ENCODE measurements at places on chromosomes 3 and 15.

DNA sequence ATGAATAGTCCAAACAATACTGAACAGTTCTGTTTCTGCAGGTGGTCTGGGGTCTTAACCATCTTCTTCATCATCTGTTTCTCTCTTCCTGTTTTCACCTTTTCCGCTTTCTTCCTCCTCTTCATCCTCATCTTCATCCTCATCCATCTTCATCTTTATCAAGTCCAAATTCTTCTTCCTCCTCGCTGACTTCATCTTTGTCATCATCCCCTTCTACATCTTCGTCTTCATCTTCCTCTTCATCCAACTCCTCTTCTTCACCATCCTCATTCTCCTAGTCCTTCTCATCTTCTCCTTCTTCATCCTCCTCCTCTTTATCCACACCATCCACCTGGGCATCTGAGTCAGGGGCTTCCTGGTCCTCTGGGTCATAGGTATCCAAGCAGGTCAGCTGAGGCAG is 16.5 kb upstream of the CFAP161 start:
- DNase-seq: no peak

DNA sequence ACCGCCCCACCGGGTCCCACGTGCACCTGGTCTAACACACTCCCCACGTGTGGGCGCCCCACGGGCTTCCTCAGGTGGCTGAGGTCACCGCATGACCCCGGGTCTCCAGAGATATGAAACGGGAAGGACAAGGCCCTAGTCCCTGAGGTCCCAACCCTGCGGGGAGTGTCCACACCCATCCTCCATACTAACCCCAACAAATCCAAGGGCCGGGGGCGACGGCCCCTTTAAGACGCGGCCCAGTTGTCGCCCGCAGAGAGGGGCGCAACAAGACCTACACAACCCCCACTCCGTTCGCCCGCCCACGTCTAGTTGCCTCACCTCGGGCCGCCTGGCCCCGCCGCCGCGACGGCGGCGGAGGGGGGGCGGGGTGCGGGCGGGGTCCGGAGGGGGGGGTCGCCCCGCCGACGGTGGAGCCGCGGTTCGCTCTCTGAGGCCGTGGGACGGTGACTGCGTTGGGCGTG is 396 bp downstream of the INO80 start:
- peak; percentile 81 for DNase-seq

GRCh38 chr3:20401253-20401652 is 215.2 kb upstream of the SGO1 start:
- no peak for DNase-seq

DNA sequence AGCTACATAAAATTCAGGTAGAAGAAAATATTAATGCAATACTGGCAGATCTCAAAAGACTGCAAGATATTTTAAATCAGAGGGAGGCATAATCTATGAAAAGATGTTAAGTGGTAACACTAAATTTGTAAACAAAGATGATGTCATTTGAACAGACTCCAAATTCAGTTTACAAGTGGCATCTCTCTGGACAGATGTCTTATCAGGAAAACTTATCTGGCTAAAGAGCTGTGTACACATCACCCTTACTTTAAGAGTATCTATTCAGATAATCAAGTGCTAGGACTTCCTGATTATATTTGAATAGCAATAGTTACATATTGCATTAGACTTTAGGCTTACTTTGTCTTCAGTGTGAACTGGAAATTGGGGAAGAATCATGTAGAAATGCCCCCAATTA is 231.5 kb downstream of the WDR72 start:
- peak; percentile 16 for DNase-seq

DNA sequence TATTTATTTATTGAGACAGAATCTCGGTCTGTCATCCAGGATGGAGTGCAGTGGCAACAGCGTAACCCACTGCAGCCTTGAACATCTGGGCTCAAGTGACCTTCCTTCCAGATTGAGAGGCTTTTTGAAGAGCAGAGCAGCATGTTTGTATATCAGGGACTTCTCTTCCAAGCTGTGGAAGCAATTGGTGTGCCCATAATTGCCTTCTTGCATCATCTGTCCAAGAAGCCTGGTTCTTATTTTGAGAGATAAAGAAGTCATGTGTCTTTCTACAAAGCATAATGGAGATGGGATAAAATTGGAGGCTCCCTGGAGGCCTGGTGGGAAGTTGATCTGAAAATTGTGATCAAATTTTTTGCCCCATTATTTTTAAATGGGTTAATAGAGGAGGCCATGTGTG is 183.8 kb upstream of the MCTP2 start:
- DNase-seq: no peak

- no peak for DNase-seq
Measured at GRCh38 chr15:68303560-68304436, 26.3 kb downstream of the FEM1B start.

DNA sequence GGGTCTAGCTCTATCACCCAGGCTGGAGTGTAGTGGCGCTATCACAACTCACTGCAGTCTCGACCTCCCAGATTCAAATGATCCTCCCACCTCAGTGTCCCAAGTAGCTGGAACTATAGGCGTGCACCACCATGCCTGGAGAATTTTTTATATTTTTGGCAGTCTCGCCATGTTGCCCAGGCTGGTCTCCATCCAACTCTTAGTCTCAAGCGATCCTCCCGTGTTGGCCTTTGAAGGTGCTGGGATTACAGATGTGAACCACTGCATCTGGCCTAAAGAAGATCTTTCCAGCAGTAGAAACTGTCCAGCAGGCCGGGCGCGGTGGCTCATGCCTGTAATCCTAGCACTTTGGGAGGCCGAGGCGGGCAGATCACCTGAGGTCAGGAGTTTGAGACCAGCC is 55.2 kb upstream of the NR2C2 start:
- DNase-seq: no peak

DNA sequence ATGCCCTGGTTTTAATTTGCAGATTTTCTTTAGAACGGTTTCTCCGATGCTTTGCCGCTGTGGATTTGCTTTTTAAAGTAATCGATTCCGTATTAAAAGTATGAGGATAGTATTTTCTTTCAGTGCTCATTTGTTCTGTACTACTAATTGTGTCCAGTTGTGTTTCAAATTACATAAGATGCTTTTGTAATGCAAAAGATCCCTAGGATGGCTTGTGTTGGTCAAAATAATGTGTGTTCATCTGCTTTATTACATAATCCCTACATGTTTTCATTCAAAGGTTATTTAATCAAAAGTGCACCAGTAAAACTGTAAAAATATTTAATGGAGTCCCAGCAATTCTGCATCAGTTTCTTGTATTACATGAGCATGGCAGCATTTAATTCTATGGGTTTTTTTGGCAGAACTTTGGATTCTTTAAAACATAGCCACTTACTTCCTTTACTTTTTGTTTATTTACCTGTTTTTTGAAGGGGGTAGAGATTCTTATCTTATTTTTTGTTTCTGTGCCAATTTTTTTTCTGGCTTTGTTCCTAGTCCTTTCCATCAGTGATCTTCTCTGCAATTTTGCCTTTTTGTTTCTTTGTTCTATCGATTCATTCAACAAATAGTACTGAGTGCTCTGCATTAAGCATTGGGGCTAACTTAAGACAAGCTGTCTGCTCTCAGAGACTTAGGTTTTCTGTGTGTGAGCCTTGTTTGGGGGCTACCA is 352.8 kb downstream of the LRTM1 start:
- no peak for DNase-seq

DNA sequence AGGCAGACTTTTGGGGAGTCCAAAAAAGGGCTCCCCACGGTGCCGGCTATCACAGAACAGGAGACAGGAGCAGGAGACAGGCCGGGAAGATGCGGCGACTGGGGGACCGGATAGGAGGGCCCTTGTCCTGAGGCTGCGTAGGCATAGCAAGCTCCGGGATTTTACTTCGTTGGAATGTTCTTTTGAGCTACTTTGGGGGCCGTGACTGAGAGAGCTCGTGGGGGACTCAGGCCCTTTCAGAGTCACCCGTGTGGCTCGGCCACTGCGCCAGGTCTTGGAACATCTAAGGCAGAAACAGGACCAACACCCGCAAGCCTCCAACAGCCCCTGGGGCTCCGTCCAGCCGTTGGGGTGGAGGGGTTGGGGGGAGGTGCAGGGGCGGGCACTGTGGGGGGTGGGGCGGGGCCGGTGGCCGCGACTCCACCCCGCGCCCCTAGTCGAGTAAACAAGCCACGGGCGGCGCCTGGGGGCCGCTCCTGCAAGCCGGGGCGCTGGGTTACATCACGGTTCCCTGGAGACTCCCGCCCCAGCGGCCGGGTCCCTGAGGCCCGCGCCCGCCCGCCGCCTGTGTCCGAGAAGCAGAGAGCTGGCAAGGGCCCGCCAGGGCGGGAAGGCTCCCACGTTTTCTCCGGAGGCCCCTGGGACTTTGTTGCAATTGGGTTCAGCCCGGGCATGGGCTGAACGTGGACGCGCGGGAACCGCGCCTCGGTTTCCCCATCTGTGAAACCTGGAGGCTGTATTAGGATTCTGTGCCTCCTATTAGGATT is 23.3 kb upstream of the C15orf39 start:
- DNase-seq: peak; percentile 83

GRCh38 chr15:65189102-65189740 is 4.1 kb upstream of the CLPX start:
- DNase-seq: peak; percentile 81

DNA sequence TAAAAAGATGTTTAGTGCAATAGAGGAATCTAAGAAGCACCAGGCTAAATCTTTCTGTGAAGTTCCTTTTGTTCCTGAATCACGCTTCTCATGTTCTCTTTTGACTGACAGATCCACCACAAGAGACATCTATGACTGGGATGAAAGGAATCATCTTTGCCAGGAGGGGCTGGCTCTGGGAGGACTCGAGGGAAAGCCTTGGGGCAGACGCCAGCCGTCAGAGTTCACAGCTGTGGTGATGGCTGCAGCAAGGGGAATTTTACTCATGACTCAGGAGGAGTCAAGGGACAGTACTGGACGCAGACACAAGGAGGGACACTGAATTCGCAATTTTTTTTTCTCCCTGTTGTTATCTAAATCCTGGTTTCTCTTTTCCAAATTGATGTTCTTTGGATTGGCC is 38.7 kb downstream of the C3orf38 start:
- no peak for DNase-seq

- DNase-seq: no peak
Measured at GRCh38 chr15:41024885-41025284, 71.6 kb downstream of the CHAC1 start.

- no peak for DNase-seq
Measured at GRCh38 chr3:195210266-195210973, 60.5 kb downstream of the XXYLT1 start.

DNA sequence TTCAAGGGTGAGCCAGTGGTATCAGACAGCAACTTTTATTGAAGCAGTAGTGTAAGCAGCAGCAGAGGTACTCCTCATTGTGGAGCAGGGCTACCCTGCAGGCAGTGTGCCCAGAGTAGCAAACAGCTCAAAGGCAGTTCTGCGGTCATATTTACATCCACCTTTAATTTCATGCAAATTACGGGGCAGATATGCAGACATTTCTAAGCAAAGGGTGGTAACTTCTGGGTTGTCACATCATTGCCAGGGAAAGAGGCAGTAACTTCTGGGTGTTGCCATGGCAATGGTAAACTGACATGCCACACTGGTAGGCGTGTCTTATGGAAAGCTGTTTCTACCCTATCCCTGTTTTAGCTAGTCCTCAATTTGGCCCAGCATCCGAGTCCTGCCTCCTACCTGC is 46.5 kb upstream of the CLDN18 start:
- no peak for DNase-seq

DNA sequence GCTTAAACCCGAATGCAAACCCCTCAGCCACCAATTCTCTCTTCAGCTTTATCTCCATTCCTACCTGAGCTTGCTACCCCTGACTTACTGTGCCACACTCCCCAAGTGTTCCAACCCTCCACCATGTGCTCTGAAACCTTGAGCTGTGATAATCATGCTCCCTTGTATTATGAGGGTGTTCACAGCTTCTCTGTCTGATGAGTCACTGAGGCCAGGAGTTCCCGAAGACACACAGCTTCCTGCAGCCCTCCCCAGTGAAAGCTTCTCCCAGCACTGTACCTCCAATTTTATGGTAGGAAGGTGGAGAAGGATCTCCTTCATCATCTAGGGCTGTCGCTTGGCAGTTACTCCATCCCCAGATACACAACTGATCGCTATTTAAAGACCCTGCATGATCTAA is 24.9 kb downstream of the STAC start:
- no peak for DNase-seq

- DNase-seq: no peak
Measured at GRCh38 chr3:36214460-36214859, 165.8 kb upstream of the STAC start.

DNA sequence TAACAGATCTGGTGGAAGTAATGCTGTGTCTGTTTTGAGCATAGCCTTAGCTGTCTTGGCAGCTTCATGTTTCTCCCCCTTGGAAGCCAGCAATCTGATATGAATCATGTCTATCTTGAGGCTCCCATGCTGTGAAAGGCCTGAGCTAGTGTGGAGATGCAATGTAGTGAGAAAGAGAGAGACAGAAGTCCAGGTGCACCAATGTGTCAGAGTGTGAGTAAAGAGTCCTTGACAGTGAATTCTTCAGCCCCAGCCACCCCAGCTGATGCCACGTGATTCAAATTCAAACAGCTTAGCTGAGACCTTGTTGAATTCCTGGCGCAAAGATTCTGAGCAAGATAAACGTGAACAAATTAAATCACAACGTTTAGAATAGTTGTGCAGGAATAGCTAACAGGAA is 704.2 kb downstream of the EDEM1 start:
- no peak for DNase-seq

DNA sequence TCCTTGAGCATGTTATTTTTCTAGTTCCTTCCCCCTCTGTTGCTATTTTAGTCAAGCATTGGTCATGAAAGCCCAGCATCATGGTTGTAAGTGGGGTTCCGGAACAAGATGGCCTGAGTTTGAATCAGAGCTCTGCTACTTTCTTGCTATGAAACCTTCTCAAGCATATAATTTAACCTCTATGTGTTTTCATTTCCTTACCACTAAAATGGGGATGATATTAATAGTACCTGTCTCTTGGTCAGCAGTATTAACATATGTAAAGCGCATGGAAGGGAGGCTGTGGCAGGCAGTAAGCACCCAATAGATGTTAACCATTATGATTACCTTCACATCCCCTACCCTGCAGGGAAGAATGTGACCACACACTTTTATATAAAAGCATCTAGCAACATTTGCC is 14.3 kb upstream of the SPRED1 start:
- DNase-seq: no peak

DNA sequence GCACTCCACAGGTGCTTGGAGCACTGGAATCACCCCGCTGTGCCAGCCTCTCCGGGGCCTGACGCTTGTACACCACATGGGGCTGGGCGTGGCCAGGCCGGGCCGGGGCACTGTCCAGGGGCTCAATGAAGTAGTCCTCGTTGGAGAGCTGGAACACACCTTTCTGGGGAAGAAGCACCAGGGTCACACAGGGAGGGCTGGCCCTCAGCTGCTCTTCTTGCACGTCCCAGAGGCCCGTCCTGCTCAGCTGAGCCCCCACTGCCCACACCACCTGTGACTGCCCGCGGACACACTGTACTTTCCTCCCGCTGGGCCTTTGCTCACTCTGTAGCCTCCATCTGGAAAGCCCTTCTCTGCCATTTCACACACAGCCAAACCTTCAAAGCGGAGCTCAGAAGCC is 13.3 kb downstream of the ADAMTS7 start:
- no peak for DNase-seq

- no peak for DNase-seq
Measured at GRCh38 chr15:33964665-33965040, 3.6 kb upstream of the CHRM5 start.

Data from hematopoietic multipotent progenitor cell treated with erythropoietin and hydrocortisone succinate and interleukin-3 and kit ligand, for 6 days (in vitro differentiated cells).